ENCODE measurements at places on chromosomes 5 and 9.

- DNase-seq: no peak
These were observed 152.1 kb downstream of the EFNA5 start for GRCh38 chr5:107518616-107519015.

DNA sequence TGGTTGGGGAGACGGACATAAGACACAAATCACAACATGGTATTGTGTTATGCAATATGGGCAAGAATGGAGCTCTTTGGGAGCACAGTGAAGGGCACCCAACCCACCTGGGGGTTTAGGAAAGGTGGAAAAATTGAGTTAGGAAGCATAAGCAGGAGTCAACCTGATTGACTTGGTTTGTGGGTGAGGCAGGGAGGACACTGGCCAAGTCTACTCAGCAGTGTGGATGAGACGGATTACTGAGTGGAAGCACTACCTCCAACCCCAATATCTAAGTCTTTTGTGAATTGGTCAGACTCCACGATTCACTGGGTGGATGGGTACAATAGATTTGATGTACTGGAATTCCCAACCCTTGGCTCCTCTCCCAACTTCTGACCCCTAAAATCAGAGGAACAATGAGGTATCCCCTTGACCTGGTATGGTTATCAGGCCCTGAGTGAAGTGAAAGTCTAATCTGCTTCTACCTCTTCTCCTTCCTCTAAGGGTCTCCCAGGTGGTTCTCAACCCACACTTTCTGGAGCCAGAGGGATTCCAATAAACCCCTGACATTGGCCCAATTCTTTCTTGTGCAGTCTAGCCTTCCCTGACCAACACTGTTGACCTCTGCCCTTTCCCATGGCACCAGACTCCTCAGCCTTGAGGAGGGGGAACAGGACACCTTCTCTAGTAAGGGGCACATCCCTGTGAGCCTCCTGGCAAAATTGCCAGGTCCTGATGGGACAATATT is 5.2 kb downstream of the EGR1 start:
- DNase-seq: no peak

- DNase-seq: no peak
These were observed 2.8 kb downstream of the SLC31A2 start for GRCh38 chr9:113153599-113153998.

DNA sequence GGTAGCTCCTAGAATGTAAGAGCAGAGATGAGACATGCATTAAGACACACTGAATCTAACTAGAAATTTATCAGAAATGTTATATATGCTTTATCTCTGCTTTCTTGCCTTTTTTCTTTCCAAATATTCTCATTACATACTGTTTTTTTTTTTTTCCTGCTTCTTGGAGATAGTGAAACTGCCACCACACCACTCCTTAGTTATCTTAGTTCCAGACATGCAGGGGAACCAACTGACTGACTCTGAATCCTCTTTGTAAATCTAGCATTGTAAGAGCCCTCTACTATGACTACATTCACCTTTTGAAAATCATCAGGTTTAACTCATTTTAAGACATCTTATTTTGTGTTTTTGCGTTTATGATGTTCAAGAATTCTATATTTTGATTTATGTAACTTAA is 181.3 kb upstream of the ST8SIA4 start:
- no peak for DNase-seq

GRCh38 chr9:121503444-121503843 is 3.8 kb upstream of the GGTA1 start:
- no peak for DNase-seq

- no peak for DNase-seq
These were observed 33.8 kb downstream of the CAPSL start for GRCh38 chr5:35904443-35905132.

DNA sequence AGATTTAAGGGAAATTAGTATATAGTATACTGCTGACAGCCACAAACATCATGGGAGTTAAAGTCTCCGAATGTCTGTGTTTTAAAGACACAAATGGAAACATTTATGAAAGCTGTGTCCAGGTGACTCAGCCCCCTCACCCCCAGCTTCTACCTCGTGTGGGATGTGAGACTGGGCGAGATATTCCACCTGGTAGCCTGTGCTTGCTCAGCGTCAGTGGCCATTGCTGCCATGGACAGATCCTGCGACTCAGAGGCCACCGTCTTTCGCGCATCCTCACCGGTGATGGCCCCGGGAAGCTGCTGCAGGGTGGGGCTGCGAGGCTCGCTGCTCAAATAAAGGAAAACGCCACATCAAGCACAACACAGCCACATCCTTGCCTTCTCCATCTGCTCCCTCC is 31.2 kb upstream of the EXOC3 start:
- DNase-seq: no peak

DNA sequence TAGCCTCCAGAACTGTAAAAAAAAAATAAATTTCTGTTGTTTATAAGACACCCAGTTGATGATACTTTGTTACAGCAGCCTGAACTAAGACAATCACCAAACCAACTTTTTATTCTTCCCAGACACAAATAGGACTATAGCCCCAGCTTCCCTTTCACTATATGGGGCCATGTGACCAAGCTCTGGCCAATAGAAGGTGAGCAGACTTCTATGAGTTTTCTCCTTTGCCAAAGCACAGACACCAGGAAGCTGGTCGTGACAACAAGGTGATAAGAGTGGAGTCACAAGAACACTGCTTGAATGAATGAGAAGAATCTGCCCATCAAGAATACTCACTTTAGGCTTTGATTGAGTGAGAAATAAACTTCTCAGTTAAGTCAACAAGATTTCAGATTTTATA is 217.7 kb downstream of the DEPDC1B start:
- DNase-seq: no peak

DNA sequence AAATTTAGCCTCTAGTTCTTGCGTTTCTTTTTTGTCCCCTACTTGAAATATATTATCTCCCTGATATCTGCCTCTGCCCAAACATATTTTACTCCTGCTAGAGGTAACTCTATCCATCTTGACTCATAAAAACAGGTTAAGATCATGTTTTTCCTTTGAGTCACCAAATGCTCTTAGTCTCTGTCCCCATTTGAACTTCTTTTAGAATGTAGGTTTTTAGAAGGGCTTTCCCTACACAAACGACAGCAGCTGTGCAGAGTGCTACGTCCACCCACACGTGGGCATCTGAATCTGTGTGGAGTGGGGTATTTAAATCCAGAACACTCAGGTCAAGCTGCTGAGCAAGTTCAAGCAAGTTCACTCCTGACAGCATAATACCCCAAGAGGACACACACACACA is 2.2 kb downstream of the HSD17B3 start:
- no peak for DNase-seq

- peak; percentile 59 for DNase-seq
These were observed 891.3 kb downstream of the TLE1 start for GRCh38 chr9:80797831-80798688.

DNA sequence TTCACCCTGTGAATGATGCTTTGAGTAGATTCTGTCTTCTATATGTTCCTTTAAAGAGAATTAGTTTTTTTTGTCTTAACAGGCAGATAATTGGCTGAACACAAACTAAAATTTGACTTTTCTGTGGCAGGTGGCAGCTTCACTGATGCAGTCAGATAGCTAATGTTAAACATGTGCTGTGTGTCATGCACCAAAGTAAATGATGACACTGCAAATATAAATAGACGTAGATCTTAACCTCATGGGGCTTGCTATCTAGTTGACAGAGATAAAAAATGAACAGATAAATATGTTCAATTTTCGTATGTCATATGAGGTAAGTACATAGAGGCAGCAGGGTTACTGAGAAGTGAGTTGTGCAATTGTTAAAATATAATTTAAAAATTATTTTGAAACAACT is 82.7 kb downstream of the PARP8 start:
- DNase-seq: no peak

DNA sequence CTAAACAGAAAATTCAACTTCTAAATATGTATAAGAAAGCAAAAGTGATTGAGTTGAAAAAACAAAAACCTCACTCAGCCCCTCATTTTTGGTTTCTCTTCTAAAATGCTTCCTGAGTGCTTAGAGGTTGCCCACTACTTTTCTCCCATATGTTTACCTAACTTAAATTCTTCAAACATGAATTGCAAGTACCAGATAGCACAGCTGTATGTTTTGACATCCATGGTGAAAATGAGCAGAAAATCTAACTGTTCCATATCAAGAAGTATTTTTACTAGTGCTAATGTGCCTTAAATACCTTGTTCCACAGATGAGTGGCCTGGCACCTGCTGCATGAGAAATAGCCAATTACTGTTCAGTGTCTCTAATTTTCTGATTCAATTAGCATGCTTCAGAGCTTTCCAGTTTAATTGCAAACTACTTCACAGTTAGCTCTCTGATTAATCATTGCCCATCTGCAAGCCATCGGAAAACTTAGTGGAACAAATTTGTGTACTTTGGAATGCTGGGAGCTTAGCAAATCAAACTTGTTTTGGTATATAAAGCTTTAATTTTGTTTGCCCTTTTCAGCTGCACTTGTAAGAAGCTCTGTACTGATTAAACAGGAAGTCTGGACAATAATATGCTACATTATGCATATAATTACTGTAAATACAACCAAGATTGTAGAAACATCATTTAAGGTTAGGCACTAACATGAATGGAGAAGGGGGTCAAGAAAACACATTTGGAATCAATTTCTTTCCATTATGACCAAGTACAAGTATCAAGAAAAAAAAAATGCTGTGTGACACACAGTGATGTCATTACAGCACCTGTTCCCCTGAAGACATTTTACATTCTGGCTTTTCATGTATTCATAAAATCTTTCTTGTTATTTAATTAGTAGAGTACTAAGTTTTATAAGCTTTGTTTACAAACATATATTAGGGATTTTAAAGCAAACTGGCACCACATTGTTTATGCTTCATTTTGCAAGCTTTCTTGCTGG is 65.6 kb downstream of the POU5F2 start:
- DNase-seq: peak; percentile 18

Measured in NCI-H524 treated with DMSO at 0.1 percent for 48 hours (cell line).